Activated CD8-positive, alpha-beta T cell treated with anti-CD3 and anti-CD28 coated beads, Interleukin-2, amount 10 ng/mL, durations not matched to agents 7 days and 5 days (primary cell): ENCODE measurements at places on chromosomes 7 and 10. TPM values are rescaled to one million over a fixed set of nuclear protein-coding genes. Genes with fewer than 3 reads are reported as not detected.
A peak's percentile ranks its signal among the peaks of the same experiment; 100 is the strongest.

DNA sequence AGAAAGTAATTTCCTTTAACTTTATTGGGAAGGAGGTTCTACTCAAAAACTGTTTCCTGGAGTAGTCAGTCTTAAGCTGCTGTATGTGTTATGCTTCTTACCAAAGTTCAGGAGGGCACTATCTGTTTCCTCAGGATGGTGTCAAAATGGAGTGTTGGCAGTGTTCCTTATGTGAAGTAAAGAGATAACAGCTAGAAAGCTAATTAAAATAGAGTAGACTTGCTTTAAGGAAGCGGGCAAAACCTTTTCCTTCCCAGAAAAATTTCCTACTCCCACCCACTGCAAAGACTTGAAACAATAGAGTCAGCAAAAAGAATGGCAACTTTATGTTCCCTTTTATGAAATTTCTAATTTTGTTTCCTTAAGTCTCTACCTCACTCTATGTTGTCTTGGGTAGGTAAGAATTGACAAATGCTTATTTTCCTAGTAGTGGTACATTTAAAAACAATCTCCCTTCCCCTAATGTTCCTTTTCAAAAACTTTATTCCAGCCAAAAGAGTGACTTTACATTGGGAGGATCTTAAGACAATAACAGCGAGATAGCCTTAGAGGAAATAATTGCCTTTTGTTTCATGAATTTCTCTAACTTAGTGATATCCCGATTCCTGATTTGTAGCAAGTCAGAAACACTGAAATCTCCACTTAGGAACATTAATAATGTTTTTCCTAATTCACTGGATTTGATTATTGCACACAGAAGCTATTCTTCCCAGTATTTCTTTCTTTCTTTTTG, 26.5 kb upstream of the ENTPD1 start:
- DNase-seq: no peak
- no peaks in the 10 kb centered on the region for H3K4me1 ChIP-seq
- H3K36me3 ChIP-seq: peaks cover 12% of the 10 kb centered on the region
- H3K27ac ChIP-seq: no peak overlapping the region

GRCh38 chr10:13707156-13707881, 120.6 kb downstream of the PRPF18 start:
- peaks cover 17% of the 10 kb centered on the region for H3K4me1 ChIP-seq
- peak overlapping the region; percentile 64 for H3K4me3 ChIP-seq
- peak; percentile 39 for DNase-seq
- H3K27me3 ChIP-seq: peaks cover 42% of the 10 kb centered on the region
- H3K27ac ChIP-seq: peak overlapping the region; percentile 16

- no peak overlapping the region for H3K4me3 ChIP-seq
- H3K36me3 ChIP-seq: no peaks in the 10 kb centered on the region
- no peak overlapping the region for H3K27ac ChIP-seq
Observed at GRCh38 chr10:69969977-69970376, 82.7 kb upstream of the MACROH2A2 start.

DNA sequence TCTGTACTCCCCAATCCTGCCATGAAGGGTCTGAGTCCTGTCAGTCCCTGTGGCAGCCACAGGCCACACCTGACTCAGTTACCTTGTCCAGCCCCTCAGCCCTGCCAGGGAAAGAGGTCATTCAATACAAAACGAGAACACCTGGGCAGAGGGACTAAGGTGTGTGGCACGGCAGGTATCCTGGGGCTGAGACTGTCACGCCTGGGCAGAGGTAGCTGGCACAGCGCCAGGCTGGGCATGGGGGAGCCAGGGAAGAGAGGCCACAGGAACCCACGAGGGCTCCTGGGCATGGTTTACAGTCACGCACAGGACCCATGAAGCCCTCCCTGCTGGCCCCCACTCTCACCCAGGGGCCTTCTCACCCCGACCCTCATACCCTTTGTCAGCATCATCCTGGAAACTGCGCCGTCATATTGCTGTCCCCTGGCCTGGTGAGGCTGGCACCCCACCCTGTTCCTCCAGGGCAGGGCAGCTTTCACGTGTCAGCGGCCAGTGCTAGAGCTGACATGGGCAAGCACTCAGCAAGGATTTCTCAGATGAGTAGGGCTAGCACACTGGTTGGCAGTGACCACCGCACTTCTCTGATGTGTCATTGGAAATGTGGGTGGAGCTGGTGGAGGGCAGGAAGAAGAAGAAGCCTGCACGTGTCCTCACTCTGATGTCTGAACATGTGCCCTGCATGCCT, 42.7 kb downstream of the LRRC18 start:
- H3K36me3 ChIP-seq: no peaks in the 10 kb centered on the region
- H3K4me3 ChIP-seq: no peak overlapping the region
- no peak for DNase-seq
- H3K27ac ChIP-seq: no peak overlapping the region
- H3K4me1 ChIP-seq: no peaks in the 10 kb centered on the region

- no peaks in the 10 kb centered on the region for H3K36me3 ChIP-seq
- H3K4me3 ChIP-seq: no peak overlapping the region
- no peaks in the 10 kb centered on the region for H3K4me1 ChIP-seq
- no peak overlapping the region for H3K27ac ChIP-seq
- no peak for DNase-seq
Observed at GRCh38 chr7:23928418-23928775, 218.4 kb downstream of the STK31 start.

DNA sequence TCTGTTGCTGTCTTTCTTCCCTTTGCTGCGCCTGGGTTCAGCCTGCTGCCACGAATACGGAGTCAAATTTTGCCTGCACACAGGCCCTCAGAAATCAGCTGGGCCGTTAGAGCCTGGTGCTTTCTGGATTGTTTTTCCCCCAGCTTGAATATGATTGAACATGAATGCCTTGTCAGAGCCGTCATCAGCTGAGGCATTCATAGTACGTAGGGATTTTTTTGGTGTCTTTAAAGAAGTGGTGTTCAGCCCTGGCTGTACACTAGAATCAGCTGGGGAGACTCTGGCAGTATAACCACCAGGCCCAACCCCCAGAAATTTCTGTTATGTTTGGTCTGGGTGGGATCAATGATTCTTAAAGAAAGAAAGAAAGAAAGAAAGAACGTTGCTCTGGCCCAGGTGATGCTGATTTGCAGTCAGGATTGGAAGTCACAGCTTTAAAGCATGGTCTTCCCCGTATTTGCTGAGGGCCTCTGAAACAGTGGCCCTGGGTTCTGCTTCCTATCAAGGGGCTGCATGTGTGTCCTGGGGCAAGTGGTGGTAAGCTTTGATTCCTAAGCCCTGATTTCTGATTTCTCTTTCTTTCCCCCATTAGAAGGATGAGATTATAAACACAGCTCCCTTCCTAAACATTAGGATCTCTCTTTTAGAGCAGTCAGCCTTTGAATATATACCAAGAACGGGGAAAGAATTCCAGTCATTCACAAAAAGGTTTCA, 24.7 kb downstream of the NUB1 start:
- H3K4me1 ChIP-seq: peaks cover 17% of the 10 kb centered on the region
- H3K36me3 ChIP-seq: peaks cover 44% of the 10 kb centered on the region
- no peak for DNase-seq
- H3K27me3 ChIP-seq: no peaks in the 10 kb centered on the region
- H3K27ac ChIP-seq: no peak overlapping the region

GRCh38 chr10:42988069-42988468, 88.8 kb upstream of the RET start:
- no peak overlapping the region for H3K27ac ChIP-seq
- H3K36me3 ChIP-seq: no peaks in the 10 kb centered on the region
- DNase-seq: no peak
- H3K27me3 ChIP-seq: no peaks in the 10 kb centered on the region
- no peak overlapping the region for H3K4me3 ChIP-seq
- H3K4me1 ChIP-seq: peaks cover 14% of the 10 kb centered on the region

DNA sequence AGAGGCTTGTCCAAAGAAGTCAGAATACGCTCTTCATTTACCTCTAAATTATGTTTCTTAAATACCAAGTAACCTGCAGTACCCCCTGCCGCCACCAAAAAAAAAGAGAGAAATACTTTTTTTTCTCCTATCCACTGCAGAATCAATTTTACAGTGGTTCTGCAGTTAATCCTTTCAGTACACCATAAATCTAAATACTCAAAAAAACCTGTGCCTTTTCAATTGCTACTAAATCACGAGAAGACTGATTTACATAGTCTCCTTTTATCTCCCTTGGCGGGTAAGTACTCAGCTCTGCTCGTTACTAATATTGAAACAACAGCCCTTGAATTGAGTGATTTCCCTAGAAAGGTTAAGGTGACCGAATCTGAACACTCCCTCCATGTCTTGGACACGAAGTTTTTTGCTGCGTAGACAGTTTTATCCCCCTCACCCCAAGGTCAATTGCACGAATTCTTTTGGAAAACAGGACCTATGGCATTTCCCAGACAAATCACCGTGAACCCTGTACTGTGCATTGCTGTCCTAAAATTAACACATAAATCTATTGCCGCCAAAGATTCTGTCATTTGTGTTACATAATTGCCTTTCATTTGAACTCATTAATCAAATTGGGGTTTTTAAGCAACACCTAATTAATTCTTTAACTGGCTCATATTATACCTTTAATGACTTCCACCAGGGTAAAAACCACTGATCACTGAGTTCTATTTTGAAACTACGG, 512 bp upstream of the VIM start:
- H3K36me3 ChIP-seq: peaks cover 55% of the 10 kb centered on the region
- peaks cover 47% of the 10 kb centered on the region for H3K4me1 ChIP-seq
- peak overlapping the region; percentile 96 for H3K27ac ChIP-seq
- no peaks in the 10 kb centered on the region for H3K27me3 ChIP-seq

- H3K27me3 ChIP-seq: peaks cover 2% of the 10 kb centered on the region
- no peaks in the 10 kb centered on the region for H3K4me1 ChIP-seq
- H3K4me3 ChIP-seq: no peak overlapping the region
- no peak overlapping the region for H3K27ac ChIP-seq
Observed at GRCh38 chr7:111650456-111650999, 88.2 kb upstream of the IMMP2L start.

The OPN4 gene
- not detected for total RNA-seq

The VPS37D gene
- 0.26 TPM for total RNA-seq

The CACNB2 gene
- not detected for total RNA-seq
